ENCODE measurements at places on chromosomes 12 and 14.

GRCh38 chr12:41514907-41515306 is 326.8 kb downstream of the PDZRN4 start:
- DNase-seq: no peak

- DNase-seq: no peak
Measured at GRCh38 chr12:52149182-52149641, 42.6 kb downstream of the KRT80 start.

DNA sequence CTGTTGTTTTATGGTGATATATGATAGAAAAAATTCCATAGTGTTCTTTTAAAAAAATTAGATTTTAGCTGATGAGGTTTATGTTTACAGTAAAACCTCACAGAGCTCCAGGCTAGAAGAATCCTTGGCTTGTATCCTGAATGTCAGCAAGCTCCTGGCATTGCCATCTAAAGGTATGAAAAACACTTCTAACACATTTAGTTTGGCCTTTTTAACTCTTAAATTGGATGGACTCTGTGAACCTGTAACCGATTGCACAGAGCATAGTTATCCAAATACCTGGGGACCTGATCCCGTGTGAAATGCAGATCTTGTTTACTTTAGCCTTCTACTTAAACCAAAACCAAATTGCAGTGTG is 241.1 kb upstream of the DCN start:
- DNase-seq: no peak

GRCh38 chr12:67988601-67989021 is 636 bp upstream of the IFNG-AS1 start:
- no peak for DNase-seq

DNA sequence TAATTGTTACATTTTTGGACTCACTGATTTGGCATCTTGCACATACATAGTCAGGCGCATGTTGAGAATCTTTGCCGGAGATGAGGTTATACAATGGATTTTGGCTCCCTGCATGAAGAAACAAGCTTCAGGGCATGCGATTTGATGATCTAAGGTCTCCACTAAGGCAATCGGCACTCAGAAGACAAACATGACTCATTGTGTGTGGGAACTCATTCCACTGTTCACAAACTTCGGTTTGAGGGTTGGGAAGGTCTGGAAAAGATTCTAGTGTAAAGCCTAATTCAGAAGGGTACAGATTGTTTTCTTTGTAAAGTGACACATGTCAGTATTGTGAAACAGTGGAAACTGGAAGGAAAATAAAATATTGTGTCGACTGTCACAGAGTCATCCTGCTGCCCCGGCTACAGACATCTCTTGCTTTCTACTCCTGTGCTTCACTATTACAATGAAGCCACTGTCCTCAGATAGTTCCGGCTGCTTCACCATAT is 192.6 kb upstream of the HMGA2 start:
- DNase-seq: peak; percentile 27

GRCh38 chr14:100982762-100983161 is 79.2 kb upstream of the RTL1 start:
- no peak for DNase-seq

DNA sequence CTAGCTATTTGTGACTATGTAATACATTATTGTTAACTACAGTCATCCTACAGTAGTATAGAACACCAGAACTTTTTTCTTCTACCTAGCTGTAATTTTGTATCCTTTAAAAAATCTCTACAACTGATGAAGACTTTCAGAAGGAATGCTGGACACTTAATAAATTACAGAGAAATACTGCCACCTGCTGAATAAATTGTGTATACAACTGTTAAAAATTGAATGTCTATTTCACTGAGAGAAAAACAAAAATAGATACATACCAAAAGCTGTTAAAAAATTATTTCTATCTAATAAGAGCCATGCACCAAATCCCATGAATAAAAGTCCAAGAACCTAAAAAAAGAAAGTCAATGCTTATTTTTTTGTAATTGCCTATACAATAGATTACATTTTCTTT is 6.6 kb downstream of the TSPAN19 start:
- DNase-seq: no peak

- DNase-seq: no peak
Measured at GRCh38 chr14:94474581-94475031, 1.4 kb downstream of the SERPINA9 start.

GRCh38 chr12:54377797-54378515 is 6.6 kb downstream of the ZNF385A start:
- no peak for DNase-seq

All from Ammon's horn (tissue), 1 donor.